ENCODE measurements at places on chromosomes 3 and 15. TPM values are rescaled to one million over a fixed set of nuclear protein-coding genes. Genes with fewer than 3 reads are reported as not detected.

FRMD4B gene
- 45.6 TPM for polyA plus RNA-seq

PIAS1 gene
- polyA plus RNA-seq = 38.9 TPM

EIF4A2 gene
- polyA plus RNA-seq = 781 TPM

BFSP2 gene
- not detected for polyA plus RNA-seq

SHF gene
- polyA plus RNA-seq = 15.0 TPM

DISP2 gene
- polyA plus RNA-seq = 0.50 TPM

GRK7 gene
- not detected for polyA plus RNA-seq

ZMYND10 gene
- 3.6 TPM for polyA plus RNA-seq

ARHGEF26 gene
- 12.0 TPM for polyA plus RNA-seq

FAM3D gene
- 0.44 TPM for polyA plus RNA-seq

SAMMSON gene
- polyA plus RNA-seq = 0.17 TPM

DNA sequence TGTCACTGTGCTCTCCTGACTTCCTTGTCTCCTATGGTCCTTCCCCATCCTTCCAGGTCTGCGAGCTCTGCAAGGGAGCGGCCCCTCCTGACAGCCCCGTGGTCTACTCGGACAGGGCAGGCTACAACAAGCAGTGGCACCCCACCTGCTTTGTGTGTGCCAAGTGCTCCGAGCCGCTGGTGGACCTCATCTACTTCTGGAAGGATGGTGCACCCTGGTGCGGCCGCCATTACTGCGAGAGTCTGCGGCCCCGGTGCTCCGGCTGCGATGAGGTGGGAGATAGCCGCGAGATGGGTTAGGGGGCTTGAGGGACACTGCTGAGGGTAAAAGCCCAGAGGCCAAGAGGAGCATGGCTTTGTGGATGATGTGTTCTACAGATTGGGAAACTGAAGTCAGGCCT lies 63.8 kb downstream of the LMCD1 start:
- no peak for DNase-seq

DNA sequence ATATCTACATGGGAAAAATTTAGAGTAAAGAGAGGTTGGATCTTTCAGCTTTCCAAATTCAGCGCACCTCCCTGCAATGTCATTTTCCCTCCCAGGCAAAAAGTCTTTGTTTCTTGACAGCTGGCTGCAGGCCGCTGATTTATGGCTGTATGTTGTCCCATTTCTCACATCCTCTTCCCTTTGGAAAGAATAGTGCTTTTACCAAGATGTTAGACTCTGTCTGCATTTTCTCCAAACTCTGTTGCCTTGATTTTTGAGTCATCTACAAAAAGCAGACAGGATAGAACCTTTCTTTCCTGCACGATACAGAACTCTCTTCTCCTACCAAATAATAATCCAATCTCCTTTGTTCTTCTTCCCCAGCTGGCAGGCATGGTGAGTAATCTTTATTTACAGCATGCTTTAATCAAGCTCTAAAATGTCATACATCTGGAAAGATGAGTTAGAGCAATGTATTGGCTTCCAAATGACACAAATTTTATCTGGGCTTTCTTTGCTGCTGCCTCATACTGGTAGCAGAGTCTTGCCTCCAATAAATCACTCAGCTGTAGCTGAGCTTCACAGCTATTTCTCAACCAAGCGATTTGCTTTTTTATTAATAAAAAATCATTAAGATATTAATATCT lies 101.9 kb downstream of the PIK3R4 start:
- no peak for DNase-seq

GRCh38 chr3:24495326-24495994 lies 810 bp upstream of the THRB start:
- DNase-seq = no peak

GRCh38 chr3:181622365-181622764 lies 89.4 kb upstream of the SOX2 start:
- DNase-seq = no peak

DNA sequence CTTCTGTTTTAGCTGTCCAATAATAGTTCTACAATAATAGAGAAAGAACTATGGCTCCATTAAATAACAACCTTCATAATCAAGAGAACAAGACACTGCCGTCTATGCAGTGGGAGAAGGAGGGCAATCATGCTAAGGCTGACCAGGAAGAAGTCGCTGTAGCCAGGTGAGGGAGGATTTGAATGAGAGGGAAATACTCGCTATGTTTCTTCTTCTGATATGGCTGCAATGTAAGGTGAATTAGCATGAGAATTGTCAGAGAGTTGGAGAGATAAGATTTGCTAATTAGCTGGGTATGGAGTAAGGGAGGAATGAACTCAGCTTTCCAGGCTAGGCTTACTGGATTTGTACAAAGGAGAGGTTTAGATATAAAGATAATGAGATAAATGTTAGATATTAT lies 555.4 kb upstream of the ZNF385D start:
- DNase-seq = no peak

DNA sequence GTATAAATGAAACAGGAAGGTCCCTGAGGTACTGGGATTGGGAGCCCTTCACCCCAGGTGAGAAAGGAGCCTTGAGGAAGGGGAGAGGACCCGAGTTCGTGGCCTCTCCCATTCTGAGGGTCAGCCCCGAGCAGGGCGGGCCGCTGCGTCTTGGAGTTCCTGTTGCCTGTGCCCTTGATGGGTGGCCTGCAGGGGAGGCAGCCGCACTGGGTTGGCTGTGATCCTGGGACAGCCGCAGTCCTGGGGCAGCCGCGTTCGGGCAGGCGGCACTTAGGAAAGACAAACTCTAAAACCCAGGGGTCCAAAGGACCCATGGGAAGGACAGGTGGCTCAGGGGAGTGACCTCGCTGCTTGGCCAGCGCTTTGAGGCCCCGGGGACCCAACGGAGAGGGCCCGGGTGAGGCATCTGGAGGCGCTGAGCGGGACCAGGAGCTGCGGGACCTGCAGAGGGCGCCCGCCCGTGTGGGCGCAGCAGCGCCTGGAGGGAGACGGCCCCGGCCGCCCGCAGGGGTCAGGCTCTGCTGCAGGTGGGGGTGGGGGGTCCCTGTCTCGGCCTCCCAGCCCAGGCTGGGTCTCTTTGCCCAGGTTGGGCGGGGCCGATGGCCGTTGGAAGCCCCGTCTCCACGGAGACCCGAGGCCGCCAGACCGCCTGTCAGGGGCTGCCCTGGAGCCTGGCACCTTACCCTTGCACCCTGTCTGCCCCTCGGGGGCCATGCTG lies 65.1 kb downstream of the HMCES start:
- DNase-seq = no peak

GRCh38 chr15:26372706-26373105 lies 400.2 kb downstream of the GABRB3 start:
- no peak for DNase-seq

DNA sequence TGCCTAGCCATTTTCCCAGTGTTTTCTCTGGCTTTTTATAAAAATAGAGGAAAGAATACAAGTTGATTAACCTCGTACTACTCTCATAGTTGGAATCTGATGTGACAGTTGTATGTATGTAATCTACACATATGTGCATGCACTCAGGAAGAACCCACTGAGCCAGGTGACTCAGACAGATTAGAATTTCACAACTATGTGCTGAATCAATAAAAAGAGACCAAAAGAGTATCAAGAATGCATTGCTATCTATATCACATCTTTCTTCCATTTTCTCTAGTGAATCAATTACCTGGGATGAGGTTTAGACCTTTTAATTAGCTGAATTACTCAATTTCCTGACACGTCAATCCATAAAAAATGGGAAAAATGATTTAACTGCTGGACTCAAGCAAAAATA lies 319.3 kb upstream of the ATP10A start:
- DNase-seq = no peak

GRCh38 chr15:99344639-99345038 lies 93.4 kb downstream of the LRRC28 start:
- no peak for DNase-seq

DNA sequence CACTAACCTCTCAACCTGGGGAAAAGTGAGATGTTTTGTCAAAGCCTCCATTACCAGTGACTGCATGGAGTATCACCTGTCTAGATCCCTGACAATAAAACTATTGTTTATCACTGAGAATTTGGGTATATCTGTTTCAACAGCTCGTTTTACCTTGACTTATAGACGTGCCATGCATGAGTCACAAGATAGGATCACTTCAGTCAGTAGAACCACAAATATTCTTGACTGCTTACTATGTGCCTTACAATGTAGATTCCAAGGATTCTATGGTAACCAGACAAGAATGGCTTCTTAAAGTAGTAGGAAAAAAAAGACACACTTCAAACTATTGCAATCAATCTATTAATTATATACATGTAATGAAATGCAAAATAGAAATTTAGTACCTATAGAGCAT lies 55.7 kb upstream of the GRM7 start:
- DNase-seq = no peak

- no peak for DNase-seq
Measured at GRCh38 chr3:9732080-9732739, 675 bp downstream of the BRPF1 start.

DNA sequence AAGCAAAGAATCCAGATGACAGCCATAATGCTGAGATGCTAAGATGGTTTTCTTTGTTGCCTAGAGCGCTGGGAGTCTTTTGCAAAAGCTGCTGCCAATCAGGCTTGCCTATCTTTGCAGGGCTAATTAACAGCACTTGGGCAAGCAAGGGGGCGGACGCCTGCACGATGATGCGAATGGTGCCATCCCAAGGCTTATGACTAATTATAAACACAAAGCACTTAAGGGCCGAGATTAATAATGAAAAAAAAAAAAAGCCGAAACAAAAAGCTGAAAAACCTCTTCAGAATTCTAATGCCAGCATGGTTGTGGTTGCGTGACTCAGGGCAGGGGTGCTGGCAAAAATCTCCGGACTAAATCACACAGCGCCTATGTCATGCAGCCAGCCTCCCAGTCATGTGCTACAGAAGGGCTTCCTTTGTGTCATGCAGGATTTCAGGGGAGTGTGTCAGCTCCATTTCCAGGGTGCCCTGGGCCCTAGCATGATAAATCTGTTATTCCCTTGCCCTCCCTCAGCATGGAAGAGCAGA lies 185.0 kb upstream of the ANKRD28 start:
- no peak for DNase-seq

- no peak for DNase-seq
Measured at GRCh38 chr15:66730168-66731021, 28.4 kb downstream of the SMAD6 start.

- DNase-seq = no peak
Measured at GRCh38 chr3:67832817-67833216, 178.4 kb upstream of the SUCLG2 start.

DNA sequence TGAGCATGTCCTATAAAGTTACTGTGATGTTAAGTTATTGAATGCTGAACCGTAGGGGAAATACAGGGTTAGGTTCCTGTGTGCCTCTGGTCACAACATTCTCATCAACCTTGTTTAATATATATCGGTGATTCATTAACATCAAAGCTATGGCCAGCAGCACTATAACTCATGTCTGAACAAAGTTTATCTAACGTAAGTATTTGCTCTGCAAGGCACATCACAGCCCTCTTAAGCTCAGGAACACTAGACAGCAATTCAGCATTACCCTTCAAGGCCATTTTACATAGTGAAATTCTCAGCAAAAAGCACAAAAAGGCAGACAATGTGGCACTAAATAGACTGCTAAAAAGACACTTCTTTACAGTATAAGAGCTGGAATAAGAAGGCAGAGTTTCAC lies 48.2 kb upstream of the FNDC3B start:
- no peak for DNase-seq

DNA sequence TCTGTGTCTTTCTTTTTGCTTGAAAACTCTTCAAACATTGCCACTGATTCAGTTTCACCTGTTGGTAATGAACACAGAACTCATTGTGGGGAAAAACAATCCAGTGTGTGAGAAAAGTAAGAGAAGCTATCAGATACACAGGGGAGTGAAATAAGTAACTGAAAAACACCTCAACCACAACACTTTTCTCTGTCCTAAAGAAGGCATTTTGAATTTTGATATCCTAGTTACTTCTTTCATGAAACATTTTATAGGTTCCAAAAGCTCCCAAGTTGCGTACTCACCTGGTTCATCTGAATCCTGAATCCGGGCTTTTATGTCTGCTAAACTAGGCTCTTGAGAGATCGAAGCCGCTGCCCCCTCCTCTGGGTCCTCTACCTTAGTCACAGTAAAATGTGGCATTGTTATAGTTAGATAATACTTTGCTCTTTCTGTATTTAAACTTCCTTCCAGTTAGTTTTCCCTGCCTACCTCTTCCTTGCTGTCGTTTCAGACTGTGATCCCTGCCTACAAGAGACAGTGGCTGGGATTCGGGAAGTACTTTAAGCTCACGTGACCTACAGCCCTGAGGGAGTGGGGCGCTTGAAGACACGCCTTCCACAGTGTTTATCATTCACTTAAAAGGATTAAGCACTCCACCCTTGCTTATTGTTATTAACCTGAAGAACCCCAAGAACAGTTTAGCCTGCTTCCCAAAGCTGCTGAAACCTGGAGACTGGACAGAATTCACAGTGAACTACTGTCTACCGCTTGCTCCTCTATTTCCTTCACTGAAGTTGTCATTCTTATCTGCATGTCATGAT lies 19.1 kb downstream of the SLC12A6 start:
- no peak for DNase-seq

GRCh38 chr3:12791430-12791829 lies 5.0 kb upstream of the CAND2 start:
- DNase-seq = no peak

DNA sequence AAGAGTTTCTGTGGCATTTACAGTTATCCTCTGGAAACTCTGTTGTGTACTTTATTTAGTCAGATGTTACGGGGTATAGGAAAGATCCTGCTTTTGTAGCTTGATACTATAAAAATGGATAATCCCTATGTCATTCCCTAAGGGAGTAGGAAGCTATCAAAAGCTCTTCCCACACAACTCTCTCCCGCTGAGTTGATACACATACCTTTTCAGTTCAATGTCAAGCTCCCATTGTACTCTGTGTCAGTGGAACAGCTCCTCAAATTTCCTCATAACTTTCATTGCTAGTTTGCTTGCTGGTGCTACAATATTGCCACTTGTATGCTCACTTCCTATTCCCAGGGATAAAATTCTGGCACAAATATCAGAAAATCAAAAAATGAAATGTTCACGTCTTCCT lies 893.3 kb upstream of the GBE1 start:
- no peak for DNase-seq

GRCh38 chr15:74423431-74424257 lies 10.1 kb downstream of the SEMA7A start:
- no peak for DNase-seq

GRCh38 chr3:141940194-141940776 lies 63.8 kb downstream of the ATP1B3 start:
- no peak for DNase-seq

- DNase-seq = no peak
Measured at GRCh38 chr15:60793656-60794055, 314.7 kb upstream of the ICE2 start.

GRCh38 chr3:68751888-68752287 lies 180.5 kb downstream of the TAFA4 start:
- peak; percentile 4 for DNase-seq

All from renal cortex interstitium (tissue), 15 donors.